ENCODE measurements at places on chromosomes 3 and 15.

DNA sequence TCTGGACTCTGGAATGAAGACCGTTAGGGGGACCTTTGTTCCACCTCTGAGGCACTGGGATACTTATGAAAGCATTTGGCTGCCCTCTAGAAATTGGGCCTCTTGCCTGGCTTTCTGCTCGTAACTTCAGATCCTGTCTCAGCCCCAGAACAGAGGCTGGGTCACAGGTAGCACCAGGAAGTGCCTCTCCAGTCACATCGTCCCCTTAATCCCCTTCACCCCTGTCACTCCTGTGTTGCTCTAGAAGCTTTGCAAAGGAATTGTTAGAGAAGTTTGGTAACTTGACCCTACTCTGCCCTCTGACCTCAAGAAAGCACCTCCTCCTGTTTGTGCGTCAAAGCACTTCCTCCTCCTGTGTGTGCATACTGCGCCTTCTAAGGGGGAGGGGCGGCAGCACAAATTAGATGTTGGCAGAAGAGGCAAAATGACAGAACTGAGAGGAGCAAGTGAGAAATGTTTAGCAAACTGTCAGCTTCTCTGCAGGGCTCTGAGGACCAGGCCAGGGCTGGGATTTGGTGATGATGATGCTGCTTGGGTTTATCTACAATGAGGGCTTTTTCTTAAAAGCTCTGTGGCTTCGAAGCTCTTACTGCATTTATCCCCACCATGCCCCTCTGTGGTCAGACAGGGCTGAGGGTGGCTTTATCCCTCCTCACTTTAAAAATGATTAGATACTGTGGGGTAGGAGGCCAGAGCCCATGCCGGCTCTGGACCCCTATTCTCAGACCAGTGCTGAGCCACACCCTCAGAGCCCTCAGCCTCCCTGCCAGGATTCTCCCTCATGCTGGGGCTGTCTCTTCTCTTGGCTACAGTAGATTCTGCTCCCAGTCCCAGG lies 76.2 kb downstream of the LARS2 start:
- DNase-seq, result no peak

GRCh38 chr15:86570738-86571137 lies 491.1 kb downstream of the AGBL1 start:
- no peak for DNase-seq

DNA sequence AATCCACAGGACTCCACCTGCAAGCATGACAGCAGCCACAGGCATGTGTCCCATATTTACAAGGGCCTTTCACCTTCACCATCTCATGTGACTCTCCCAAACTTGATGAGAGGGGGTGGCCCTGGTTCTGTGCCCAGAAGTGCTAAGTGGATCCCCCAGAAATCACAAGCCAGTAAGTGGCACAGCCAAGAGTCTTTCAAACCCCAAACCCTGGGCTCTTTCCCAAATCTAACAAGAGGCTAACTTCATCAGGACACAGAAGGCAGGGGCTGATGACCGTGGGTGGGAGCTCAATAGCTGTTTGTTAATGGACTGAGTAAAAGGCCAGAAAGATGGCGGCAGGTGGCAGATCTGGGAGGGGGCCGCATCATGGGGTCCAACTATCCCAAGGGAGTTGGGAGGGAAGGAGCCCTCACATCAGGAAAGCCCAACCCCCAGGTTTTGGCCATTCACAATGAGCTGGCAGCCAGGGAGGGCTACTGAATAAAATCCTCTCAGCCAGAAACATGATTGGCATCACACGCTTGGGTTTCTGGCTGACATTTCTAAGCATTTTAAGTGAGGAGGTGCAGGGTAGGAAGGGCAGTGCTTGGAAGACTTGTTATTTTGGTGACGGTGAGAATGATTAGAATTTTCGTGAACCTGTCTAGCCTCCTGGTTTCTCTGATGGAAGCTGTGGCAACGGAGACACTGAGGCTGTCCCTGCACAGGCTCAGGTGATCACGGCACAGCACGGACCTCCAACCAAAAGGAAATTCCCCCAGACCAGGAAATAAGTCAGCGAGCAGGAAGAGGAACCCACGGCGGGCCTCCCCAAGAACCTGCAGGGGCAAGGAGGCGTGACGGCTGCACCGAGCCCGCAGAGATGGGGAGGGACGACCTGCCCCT lies 109.3 kb downstream of the OXNAD1 start:
- DNase-seq, result no peak

GRCh38 chr3:169661361-169662131 lies 2.0 kb downstream of the MECOM start:
- no peak for DNase-seq

- DNase-seq, result no peak
Measured at GRCh38 chr15:74788683-74789151, 6.8 kb downstream of the CSK start.
